Kidney epithelial cell (primary cell): ENCODE measurements at places on chromosomes 4 and X. TPM values are rescaled to one million over a fixed set of nuclear protein-coding genes. Genes with fewer than 3 reads are reported as not detected.

GRCh38 chr4:145886871-145887240 lies 51.8 kb downstream of the ZNF827 start:
- no peak for DNase-seq

DNA sequence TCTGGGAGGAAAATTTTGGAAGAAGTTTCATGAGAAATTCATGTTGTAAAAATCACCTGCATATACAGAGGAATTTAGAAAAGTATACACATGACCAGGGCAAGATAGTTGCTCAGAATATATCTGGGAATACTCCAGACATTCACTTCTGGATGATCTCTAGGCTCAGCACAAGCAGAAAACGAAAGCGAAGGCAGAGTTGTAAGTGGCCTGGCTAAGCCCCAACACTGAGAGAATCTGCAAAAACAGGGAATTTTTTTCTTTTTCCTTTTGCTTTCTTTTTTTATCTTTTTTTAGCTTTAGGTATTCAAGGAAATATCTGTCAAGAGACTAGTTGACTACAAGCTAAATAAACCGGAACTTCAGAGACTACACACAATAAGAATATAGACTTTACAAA lies 207.2 kb downstream of the FGF13 start:
- no peak for DNase-seq

- DNase-seq = no peak
Measured at GRCh38 chr4:2260344-2261109, 1.4 kb downstream of the MXD4 start.

- DNase-seq = no peak
Measured at GRCh38 chr4:83661359-83661758, 125.5 kb downstream of the GPAT3 start.

DNA sequence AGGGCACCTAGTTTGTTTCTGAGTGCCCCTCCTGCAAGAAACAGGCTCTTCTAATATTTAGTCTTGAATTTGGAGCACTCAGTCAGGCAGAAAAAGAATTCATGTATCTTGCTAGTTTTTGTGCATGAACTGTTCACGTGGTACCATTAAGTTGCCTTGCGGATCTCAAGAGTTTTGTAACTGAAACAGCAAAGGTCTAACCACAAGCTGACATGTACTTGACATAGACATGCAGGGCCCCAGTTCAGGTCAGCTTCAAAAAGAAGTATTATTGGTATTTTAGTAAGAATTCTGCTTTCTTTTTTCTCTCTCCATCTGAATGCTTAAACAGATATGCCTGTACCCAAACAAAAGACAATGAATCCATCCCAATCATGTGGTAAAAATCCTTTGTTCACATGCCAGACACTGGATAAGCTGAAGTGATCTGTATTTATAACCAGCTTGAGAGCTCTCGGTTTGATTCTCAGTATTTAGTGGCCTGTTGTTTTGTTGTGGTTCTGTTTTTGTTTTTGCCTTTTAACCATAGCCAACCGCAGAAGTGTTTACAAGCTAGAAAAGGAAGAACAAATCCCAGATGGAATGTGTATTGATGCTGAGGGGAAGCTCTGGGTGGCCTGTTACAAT lies 13.0 kb downstream of the RGN start:
- no peak for DNase-seq

DNA sequence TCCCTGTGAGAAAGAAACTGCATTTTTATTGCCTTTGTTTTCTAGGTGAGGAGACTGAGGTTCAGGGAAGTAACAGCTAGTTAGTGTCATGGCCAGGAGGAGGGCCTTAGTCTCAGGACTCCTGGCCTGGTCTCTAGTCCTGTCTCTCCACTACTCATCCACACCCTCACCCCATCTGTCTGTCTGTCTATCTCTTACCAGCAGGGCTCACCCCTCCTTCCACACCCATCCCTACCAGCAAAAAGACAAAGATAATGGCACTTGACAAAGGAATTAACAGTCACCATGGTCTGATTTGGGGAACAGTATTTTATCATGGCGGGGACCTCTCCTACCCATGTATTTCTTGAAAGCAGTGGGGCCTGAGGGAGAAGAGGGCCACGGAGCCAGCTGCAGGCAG lies 125.8 kb downstream of the REPS2 start:
- DNase-seq = no peak

The FOXR2 gene
- not detected in 2 replicates for total RNA-seq

The CD99 gene
- total RNA-seq = 152 and 155 TPM in 2 replicates

The FGD1 gene
- 11.8 and 13.0 TPM in 2 replicates for total RNA-seq

The ANKRD37 gene
- total RNA-seq = 1.7 and 7.3 TPM in 2 replicates
